ENCODE measurements at places on chromosomes 5 and 9. TPM values are rescaled to one million over a fixed set of nuclear protein-coding genes. Genes with fewer than 3 reads are reported as not detected.

Gene AK8
- not detected for total RNA-seq

GRCh38 chr9:131010482-131011273 is 1.7 kb downstream of the LAMC3 start:
- DNase-seq = no peak

- DNase-seq = peak; percentile 38
These were observed 38.6 kb upstream of the OLFM1 start for GRCh38 chr9:135048758-135049444.

Gene MGAT4B
- total RNA-seq = 30.1 TPM

DNA sequence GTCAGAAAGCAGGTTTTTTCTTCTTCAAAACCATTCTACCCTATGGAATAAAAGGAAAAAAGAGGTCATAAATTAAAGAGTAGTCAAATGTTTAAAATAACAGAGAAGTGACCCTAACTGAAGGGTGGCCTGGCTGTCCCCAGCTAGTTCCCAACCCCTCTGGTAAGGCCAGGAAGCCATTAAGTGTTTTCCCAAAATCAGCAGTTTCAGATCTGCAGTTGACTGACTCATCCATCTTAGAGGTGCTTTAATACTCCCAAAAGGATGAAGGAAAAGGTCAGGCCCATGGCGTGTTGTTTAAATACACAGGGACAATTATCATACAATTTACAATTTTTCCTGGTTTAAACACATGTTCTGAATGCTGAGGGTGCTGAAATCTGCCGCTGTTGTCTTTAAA is 47.9 kb upstream of the TBC1D9B start:
- DNase-seq = no peak

Gene DND1
- 0.36 TPM for total RNA-seq

Gene OTP
- not detected for total RNA-seq

DNA sequence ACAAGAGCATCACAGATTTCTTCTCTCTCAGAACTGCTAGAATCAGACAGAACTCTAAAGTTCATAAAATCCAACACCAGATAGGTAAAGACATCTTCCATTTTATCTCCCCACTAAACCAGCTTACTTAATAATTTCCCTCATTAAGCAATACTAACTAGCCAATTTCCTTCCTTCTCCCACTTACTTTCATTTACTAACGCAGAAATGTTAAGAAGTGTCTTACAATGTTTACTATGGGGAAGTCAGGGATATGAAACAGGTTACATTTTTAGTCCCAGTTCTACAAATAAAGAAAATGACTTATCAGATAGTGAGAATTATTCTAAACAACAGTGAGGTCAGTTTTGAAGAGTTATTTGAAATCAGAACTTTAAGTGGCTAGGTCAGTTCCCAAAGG is 236.5 kb downstream of the FBXL17 start:
- DNase-seq = no peak

GRCh38 chr9:117703537-117703936 is 666 bp upstream of the TLR4 start:
- DNase-seq = no peak

DNA sequence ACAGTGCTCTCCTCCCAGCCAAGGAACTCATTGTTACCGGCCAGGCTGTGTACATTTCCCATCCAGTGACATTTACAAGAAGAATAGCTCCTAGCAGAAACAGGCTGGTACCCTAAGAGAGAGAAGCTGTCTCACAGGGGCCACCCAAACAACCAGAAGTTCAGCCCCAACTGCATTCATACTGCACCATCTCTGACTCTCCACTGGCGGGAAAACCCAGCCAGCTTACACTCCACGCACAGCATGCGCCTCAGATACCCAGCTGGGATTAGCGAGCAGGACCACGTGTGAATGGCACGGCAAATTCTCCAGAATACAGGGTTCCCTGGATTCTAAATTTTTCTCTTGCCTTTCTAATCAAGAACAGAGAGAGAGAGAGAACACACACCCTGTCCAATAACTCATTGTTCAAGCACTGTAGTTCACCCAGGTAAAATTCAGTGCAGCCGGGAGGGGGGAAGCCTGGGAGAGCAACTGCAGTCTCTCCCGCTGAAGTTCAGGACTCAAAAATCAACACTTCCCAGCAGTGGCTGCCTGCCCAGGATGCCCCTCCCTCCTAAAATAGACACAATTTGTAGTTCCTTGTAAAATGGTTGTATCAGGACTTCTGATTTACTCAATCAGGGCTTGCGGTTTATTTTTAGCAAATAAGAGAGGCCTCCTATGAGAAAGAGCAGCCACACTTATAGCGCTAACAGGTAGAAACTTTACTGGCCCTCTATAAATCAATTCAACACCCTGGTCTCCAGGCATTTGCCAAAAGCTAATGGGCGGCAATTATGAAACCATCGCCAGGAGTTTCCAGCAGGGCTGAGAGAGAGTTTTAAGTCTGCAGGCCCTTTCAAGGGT is 2.2 kb downstream of the COL23A1 start:
- no peak for DNase-seq

DNA sequence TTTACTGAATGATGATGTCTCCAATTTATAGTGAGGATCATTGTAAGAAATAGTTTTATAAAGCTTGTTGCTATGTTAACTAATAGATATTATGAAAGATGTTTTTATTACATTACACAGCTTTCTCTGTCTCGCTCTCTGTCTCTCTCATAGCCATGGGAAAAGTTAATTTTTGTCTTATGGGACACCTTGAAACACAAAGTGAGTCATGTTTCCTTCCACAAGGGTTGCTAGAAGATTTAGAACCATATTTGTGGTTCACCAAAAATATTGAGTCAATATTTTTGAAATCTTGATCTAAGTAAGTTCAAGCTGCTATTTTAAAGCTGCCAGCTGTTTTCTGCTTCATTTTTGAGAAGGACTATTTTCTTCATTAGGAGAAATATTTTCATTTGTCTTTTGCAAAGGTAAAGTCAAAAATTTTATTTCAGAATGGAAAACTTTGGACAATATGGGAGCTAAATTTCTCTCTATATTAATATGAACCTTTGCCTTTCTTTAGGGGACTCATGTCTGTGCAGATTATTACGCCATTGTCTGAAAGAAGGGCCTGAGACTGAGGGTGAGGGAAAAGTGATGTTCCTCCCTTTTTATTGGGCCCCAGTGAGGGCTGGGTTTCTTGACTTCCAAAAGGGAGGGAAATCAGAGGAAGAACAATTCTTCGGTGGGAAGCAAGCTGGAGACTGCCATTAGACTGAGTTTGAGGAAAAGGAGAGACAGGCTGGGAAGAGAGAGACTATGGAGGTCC is 87.9 kb upstream of the SLC24A2 start:
- DNase-seq = no peak

Gene SGCD
- total RNA-seq = 34.3 TPM

DNA sequence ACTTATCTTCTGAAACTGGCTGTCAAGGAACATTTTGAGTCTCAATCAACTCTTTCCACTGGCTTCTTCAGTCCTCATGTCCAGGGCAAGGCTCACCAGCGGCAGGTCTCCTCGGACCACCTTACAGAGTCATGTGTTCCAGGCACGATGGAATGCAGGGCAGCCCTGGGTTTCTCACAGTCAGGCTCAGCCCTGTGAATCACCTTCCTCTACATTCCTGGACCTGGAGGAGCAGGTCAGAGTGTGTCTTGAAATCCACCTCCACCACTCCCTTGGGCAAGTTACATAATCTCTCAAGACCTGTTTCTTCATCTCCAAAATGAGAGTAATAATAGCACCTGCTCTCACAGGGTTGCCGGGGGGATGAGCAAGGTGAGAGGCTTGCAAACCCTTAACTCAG is 16.0 kb downstream of the ENC1 start:
- DNase-seq = no peak

Measured in sigmoid colon (tissue), 7 donors.